ENCODE measurements at places on chromosomes 5 and 9.

DNA sequence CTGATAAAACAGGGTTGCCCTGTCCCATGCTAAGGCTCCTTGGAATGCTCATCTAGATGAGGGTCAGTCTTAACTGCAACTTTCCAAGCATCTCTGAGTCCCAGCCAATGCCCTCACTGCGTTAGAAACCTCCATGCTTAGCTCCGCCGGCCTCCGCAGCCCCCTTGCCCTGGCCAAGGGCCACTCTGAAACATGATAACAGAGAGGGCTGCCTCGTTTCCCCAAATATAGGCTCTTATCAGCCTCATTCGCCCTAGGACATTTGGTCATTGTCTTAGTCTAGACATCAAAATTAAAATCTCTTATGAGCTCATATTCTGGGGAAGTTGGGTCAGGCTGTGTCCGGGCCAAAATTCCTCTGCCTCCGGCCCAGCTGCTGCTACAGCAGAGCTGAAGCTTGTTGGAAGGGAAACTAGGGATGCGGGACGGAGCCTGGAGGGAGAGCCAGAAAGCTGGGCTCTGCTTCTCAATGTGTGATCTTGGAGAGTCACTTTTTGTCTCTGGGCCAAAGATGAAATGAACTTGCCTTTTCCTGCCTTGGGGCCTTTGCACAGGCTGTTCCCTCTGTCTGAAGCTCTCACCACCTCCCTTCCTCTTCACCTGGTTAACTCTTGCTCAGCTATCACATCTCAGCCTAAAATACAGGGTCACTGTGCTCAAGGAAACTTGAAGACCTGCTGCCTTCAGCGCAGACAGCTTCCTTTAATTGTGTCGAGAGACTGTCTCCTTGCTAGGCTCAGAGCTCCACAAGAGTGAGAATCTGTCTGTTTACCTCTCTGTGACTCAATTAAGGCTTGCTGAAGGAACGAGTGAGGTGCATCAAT, 191.3 kb downstream of the RGS3 start:
- DNase-seq = no peak

DNA sequence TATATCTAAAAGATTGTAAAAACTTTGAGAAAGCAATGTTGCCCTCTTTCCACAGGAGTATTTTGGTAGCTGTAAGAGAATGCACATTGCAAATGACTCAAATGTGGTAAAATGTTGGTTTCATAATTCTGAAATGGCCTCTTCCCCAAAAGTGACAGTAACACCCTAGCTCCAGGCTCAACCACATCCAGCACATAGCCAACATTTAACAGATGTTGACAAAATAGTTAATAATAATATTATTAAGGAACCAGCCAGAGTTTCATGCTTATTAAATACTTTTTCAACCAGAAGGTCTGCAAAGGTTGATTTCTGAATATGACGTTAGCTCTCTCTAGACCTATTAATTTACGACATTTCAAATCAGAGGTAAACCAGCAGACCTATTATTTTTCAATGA, 1.3 kb downstream of the ANXA1 start:
- no peak for DNase-seq

DNA sequence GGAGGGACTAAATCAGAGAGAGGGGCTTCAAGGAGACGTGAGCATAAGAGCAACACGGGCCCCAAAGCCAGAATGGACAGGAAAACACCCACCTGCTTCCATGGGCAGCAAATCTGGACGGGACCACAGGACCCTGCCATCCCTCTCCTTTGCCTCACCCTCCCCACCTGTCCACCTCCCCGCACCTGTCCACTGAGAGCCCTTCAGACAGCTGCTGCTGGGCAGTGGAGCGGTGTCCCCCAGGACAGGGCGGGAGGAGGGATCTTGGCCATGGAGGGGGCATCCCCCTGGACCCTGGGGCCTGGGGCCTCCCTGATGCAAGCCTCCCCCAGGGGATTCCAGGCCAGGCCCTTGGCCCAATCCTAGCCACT, 2.6 kb downstream of the CCDC183 start:
- DNase-seq = no peak

GRCh38 chr9:31388660-31389059, 995.8 kb upstream of the ACO1 start:
- DNase-seq = no peak

GRCh38 chr9:36154331-36154952, 14.7 kb upstream of the CCIN start:
- peak; percentile 21 for DNase-seq

GRCh38 chr5:16593013-16593412, 23.8 kb downstream of the RETREG1 start:
- DNase-seq = no peak

GRCh38 chr5:150624334-150625163, 15.9 kb upstream of the SYNPO start:
- DNase-seq = no peak

DNA sequence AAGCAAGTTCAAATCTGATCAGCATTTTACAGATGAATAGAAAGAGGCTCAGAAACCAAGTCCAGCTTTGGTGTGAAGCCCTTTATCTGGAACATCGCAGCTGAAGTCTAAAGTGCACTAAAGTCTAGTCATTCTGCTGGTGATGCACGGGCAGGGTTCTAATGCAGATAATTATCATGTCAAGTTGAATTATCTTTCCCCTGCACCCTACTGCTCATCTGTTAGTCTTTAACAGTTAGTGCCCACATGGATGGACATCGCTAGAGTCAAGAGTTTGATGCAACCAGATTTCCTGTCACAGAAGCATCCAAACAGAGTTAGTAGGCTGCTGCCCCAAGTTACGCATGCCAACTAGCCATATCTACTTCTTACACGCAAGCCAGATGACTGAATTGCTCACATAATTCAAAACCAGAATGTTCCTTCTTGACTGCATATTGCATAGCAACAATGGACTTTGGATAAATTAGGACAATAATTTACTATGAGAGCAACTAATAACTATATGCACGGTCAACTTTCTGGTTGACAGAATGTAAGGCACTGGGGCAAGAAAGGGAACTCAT, 1.6 kb upstream of the TOMM5 start:
- no peak for DNase-seq

DNA sequence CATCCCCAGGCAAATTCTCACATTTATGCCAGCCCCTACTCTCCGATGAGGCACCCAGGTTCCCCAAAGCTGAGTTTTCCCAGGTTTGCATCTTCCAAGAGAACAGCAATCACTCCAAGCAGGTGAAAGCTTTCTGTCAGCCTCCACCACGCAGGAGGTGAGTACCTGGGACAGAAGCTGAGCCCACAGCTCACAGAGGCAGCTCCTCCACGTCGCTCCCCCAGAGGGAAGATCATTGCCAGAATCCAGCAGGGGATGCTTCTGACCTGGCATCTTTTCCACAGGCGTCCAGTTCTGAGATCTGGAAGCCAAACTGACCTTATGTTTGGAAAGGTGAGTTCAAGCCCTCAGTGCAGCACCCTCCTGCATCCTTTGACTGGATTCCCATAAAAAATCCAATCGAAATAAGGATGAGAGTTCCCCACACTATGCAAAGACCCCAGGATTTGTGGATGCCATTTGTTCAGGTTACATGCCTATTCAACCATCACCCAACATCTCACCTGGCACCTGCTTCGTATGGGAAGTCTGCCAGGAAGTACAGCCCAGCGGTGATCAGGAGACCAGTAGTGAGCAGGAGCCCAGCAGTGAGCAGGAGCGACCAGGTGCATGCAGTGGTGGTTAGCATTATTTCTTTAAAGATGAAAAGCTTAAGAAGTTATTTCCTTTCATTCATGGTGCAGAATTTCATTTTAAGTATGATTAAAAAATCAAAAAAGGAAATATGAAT, 47.4 kb upstream of the OLFM1 start:
- DNase-seq = no peak

DNA sequence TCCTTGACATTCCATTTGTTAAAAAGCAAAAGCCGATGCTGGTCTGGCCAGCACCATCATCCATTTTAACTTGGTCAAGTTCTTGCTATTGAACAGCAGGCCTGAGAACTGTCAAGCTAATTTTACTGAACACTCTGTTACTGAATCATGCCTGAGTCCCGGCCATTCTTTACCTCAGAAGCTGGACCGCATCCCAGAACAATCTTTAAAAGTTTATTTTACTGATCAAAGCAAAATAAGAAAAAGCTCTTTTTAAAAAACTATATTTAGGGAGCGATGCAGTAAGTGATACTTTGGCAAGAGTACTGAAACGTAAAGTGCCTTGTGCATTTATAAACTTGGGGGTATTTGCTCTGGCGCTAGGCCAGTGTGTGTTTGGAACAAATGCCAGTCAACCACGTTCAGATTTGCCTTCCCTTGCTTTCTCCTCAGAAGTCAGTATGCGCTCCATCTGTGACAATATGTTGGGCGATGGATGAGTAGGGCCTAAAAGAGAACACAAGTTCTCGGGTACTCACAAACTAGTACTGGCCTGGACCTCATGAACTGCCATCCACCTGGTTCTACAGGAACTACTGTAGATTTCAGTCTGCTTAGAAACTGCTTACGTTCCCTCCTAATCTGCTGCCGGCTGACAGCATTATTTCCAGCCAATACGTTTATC, 161.9 kb downstream of the MAPKAP1 start:
- DNase-seq = no peak

GRCh38 chr5:107796797-107797196, 126.1 kb upstream of the EFNA5 start:
- DNase-seq = no peak

GRCh38 chr5:27472000-27472763, 433.8 kb upstream of the CDH9 start:
- DNase-seq = peak; percentile 30

DNA sequence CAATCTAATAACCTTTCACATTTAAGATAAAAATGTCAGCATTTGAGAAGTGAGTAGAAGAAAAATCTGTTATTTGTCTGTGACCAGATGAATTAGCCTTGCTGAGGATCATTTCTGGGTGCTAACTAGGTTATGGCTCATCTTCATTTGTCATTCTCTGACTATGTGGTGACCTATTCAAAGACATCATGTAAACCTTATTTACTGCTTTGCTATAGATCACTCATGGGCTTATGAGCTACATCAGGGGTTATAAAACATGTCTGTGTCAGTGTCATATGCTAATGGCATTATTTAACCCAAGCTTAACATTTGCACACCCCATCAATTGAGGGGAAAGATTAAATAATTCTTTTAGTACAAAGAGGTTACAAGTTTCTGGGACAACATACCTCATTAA, 555.5 kb upstream of the CYLC2 start:
- DNase-seq = no peak

GRCh38 chr9:36282275-36282674, 24.0 kb upstream of the GNE start:
- no peak for DNase-seq

GRCh38 chr9:133726401-133727276, 11.5 kb downstream of the SARDH start:
- DNase-seq = peak; percentile 79

GRCh38 chr5:151470439-151470838, 23.0 kb downstream of the SLC36A1 start:
- no peak for DNase-seq

DNA sequence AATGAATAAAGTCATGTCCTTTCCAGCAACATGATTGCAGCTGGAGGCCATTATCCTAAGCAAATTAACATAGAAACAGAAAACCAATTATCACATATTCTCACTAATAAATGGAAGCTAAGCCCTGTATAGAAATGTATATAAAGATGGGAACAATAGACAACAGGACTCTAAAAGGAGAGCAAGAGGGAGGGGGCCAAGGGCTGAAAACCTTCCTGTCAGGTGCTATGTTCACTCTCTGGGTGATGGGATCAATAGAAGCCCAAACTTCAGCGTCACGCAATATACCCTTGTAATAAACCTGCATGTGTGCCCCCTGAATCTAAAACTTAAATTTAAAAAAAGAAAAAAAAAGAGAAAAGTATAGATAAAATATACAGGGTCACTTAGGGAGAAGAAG, 163.7 kb upstream of the ACO1 start:
- DNase-seq = no peak

GRCh38 chr5:21694567-21694966, 1158.6 kb downstream of the CDH12 start:
- no peak for DNase-seq

DNA sequence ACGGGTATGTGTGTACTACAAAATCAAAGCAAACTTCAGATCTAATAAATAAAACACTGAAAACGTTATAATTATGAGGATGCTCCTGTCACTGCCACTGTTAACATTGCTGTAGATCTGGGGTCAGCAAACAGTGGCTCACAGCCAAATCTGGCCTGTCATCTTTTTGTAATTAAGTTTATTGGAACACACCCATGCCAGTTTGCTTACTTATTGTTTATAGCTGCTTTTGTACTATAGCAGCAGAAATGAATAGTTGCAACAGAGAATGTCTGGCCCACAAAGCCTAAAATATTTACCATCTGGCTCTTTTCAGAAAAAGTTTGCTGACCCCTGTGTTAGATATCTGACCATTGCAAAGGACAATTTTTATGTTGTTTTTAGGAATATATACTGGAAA, 32.1 kb downstream of the PRRC1 start:
- DNase-seq = no peak

GRCh38 chr5:118791926-118792734, 196.2 kb downstream of the DTWD2 start:
- peak; percentile 33 for DNase-seq

- DNase-seq = no peak
Measured at GRCh38 chr9:7977586-7977985, 178.0 kb upstream of the DMAC1 start.

DNA sequence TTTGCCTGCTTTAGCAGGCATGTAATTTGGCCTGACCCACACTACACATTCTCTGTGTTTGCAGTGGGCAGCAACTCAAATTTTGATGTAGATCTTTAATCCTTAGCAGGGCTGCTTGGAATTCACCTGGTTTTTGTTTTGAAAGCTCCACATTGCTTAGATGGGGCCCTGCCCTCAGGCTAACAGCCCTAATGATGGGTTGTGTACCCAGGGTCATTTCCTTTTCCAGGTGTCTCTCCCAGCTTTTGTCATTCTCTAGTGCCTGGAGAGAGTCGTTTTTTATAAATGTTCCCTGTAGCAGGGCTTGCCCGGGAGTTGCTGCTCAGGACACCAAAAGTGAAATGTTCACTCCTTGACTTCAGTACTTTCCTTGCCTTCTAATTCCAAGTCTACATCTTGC, 126.3 kb downstream of the TRIO start:
- DNase-seq = no peak

GRCh38 chr5:37370550-37370863, 399 bp downstream of the NUP155 start:
- DNase-seq = no peak

- no peak for DNase-seq
Measured at GRCh38 chr5:72156946-72157624, 49.8 kb downstream of the MAP1B start.

DNA sequence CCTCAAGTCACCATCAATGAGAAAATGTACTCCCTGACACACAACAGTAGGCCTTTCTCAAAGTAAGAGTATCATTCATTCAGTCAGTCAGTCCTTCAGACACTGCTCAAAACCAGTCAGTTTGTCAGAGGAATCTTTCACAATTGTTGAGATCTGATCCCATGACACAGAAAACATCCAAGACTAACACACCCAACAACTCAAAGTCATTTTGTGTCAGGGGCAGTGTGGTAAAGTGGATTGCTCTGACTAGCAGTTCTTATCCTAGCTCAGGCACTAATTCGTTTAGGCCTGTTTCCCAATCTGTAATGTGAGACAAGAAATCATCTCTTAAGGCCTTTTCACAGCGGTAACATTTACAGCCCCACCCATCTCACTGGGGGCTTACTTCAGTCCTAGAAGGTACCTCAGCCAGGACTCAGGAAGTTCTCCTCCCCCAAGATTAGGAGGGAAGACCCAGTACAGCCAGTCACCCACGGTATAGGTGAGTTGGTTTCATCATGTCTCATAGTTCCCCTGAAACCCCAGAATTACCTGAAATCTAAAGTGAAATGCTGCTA, 31.9 kb downstream of the SH3TC2 start:
- no peak for DNase-seq

- DNase-seq = no peak
Measured at GRCh38 chr9:17613758-17614157, 34.9 kb downstream of the SH3GL2 start.

- DNase-seq = no peak
Measured at GRCh38 chr9:15187589-15187988, 119.4 kb downstream of the TTC39B start.

All from WERI-Rb-1 (cell line).